ENCODE measurements at places on chromosomes 3 and 15. TPM values are rescaled to one million over a fixed set of nuclear protein-coding genes. Genes with fewer than 3 reads are reported as not detected.

CADPS gene
- not detected for total RNA-seq

TF gene
- 0.02 TPM for total RNA-seq

SLC12A6 gene
- total RNA-seq: 33.2 TPM

DNA sequence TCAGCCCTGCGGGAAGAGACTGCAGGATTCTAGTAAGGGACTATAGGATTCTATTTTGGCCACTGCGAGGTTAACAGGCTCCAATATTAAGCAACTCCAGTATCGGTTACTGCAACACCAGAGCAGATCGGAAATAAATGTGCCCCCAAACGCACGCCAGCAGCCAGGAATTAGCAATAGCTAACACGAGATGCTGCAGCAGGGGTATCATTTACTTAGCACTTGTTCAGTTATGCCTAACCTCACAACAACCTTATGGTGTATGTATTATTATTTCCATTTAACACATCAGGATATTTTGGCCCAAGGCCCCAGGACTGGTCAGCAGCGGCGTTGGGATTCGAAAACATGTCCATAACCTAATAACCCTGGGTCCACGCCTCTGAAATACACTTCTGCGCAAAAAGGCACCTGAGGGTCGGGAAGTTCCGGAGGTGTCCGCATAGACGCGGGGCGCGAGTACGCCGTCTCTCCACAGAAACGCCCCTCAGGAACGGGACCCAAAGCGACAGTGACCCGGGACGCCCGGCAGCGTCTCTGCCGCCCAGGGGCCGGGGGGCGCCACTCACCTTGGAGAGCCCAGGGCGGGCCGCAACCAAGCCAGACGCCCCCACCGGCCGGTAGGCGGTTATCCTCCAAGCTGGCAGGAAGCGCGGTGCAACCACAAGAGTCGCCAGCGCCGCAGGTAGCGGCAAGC is 681 bp downstream of the PIK3CB start:
- peaks cover 4% of the 10 kb centered on the region for H3K36me3 ChIP-seq
- H3K4me3 ChIP-seq: peak overlapping the region; percentile 93
- no peak for DNase-seq

GXYLT2 gene
- not detected for total RNA-seq

GRCh38 chr15:74227968-74228722 is 8.0 kb upstream of the CCDC33 start:
- peaks cover 17% of the 10 kb centered on the region for H3K27me3 ChIP-seq
- H3K27ac ChIP-seq: no peak overlapping the region
- no peaks in the 10 kb centered on the region for H3K36me3 ChIP-seq
- no peak overlapping the region for H3K4me3 ChIP-seq
- no peak for DNase-seq

- H3K36me3 ChIP-seq: no peaks in the 10 kb centered on the region
- no peak overlapping the region for H3K4me3 ChIP-seq
- H3K27me3 ChIP-seq: no peaks in the 10 kb centered on the region
- DNase-seq: no peak
- no peaks in the 10 kb centered on the region for H3K4me1 ChIP-seq
- H3K27ac ChIP-seq: no peak overlapping the region
Measured at GRCh38 chr3:168824107-168824506, 728.4 kb upstream of the GOLIM4 start.

DNA sequence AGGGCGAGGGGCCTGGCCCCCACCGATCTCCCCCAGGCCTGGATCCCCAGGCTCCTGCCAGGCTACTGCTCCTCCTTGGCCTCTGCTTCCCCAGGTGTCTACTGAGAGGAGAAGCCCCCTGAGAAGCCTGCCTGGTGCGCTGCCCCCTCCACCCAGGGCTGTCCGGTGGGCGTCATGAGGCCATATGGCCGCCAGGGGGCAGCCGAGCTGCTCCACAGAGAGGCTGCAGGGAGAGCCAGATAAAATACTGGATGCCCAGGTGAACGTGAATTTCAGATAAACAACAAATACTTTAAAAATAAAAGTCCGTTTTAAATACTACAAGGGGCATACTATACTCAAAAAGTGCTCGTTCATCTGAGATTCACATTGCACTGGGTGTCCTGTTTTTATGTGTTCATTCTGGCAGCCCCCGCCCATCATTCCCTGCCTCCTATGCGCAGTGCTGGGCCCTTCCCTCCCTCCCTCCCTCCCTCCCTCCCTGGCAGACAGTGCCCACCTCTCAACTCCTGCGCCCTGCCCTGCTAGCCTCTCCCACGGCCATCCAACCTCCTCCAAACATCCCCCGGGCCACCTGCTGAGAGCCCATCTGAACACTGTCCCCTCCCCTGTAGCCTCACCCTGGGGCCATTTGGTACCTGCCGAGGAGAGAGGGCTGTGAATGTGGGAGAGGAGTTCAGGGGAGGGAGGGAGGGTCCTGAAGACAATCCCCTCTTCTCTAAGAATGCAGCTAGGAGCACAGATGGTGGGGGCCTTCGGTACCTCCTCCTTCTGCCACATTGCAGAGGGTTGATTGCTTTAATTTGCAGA is 29.6 kb downstream of the PSTPIP1 start:
- H3K4me3 ChIP-seq: peak overlapping the region; percentile 33
- peak; percentile 49 for DNase-seq
- H3K4me1 ChIP-seq: peaks cover 61% of the 10 kb centered on the region
- no peaks in the 10 kb centered on the region for H3K27me3 ChIP-seq
- peaks cover 52% of the 10 kb centered on the region for H3K36me3 ChIP-seq
- H3K27ac ChIP-seq: peak overlapping the region; percentile 98

- H3K27ac ChIP-seq: no peak overlapping the region
- no peak for DNase-seq
- peaks cover 43% of the 10 kb centered on the region for H3K4me1 ChIP-seq
- H3K36me3 ChIP-seq: peaks cover 2% of the 10 kb centered on the region
- H3K27me3 ChIP-seq: no peaks in the 10 kb centered on the region
- no peak overlapping the region for H3K4me3 ChIP-seq
Measured at GRCh38 chr3:100265016-100265415, 4.2 kb downstream of the TBC1D23 start.

C3orf70 gene
- total RNA-seq: 0.10 TPM

DNA sequence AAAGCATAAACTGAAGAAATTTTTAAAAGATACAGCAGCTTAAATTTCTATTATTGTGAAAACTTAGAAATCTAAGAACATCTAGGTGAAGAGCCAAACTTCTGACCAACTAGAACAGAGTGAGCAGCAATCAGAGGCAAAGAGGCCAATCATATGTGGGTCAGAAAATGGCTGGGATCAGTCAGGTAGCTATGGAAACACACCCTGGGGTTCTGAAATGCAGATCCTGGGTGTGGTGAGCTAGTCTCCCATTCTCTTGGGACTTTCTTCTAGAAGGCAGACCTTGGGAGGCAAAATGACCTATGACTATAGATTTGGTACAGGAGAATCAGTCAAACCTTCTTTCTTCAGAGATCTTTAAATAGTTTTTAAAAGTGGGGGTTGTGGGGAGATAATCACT is 385.8 kb downstream of the TBC1D5 start:
- no peak overlapping the region for H3K4me3 ChIP-seq
- no peak for DNase-seq
- no peak overlapping the region for H3K27ac ChIP-seq

DNA sequence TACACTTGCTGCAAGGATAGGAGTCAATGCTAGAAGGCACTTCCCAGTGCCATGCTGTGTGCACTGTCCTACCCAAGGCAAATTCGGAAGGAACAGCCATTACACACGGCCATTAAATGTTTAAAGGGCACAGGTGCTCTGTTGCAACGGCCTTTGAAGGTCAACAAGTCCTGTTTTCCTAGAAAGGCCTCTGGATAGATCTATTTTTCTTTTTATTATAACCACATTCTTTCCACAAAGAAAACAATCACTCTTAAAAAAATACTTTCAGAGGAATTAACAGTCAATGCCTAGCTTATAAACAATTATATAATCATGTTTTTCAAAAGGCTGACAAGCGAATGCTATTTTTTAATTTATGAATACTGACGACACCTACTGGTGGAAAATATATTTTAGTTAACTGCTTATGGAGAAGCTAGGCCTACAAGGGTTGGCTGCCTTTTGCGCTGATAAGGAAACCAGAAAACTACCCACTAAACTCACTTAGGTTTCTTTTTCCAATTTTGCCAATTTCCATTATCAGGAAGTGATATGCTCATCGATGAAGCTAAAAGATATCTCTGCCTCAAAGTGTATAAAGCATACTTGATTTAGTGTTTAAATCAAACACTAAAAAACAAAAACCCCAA is 2.4 kb downstream of the ARHGEF3 start:
- H3K4me3 ChIP-seq: peak overlapping the region; percentile 95
- H3K27me3 ChIP-seq: no peaks in the 10 kb centered on the region
- H3K36me3 ChIP-seq: peaks cover 30% of the 10 kb centered on the region
- peaks cover 72% of the 10 kb centered on the region for H3K4me1 ChIP-seq
- peak overlapping the region; percentile 63 for H3K27ac ChIP-seq

DNA sequence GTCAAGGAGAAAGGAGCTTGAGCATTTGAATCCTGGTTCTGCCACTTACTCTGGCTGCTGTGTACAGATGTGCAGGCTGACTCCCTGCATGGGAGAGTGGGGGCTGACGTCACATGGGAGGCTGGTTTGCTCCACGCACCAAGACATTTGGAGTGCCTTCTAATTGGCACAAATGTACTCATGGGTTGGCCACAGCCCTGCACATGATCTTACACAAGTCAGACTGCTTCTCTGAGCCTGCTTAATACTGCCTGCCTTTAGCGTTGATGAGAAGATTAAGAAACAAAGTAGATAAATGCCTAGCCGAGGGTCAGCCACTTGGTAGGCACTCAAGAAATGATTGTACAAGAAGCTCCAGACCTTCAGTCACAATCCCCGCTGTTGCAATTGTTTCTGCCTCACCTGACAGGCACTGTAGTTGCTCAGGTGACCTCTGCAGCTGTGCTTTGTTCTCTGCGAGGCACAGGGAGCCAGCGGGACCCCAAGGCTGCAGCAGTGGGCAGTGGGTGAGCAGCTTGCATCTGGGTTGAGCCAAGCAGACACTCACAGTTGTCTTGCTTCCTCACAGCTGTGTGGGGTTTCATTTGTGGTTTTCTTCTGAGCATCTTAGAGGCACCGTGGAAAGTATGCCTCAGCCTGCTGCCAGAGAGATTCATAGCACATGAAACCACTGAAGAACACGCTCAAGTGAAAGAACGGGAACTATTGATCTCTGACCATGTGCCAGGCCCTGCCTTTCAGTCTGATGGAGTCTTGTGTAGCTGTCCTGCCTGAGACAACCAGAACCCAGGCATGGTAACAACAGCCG is 33.1 kb downstream of the GRK7 start:
- peaks cover 3% of the 10 kb centered on the region for H3K27me3 ChIP-seq
- H3K4me3 ChIP-seq: peak overlapping the region; percentile 79
- no peaks in the 10 kb centered on the region for H3K36me3 ChIP-seq
- H3K27ac ChIP-seq: peak overlapping the region; percentile 99
- DNase-seq: peak; percentile 74

ZCWPW2 gene
- total RNA-seq: not detected

- H3K36me3 ChIP-seq: peaks cover 3% of the 10 kb centered on the region
- no peaks in the 10 kb centered on the region for H3K27me3 ChIP-seq
- H3K4me3 ChIP-seq: no peak overlapping the region
- no peaks in the 10 kb centered on the region for H3K4me1 ChIP-seq
Measured at GRCh38 chr3:23884481-23884880, 32.3 kb downstream of the NKIRAS1 start.
